ENCODE measurements at places on chromosomes 13 and 19.

GRCh38 chr13:90455823-90456222 lies 891.7 kb upstream of the MIR17HG start:
- DNase-seq: no peak
- H3K36me3 ChIP-seq: no peaks in the 10 kb centered on the region
- no peak overlapping the region for H3K4me3 ChIP-seq
- H3K27ac ChIP-seq: no peak overlapping the region
- H3K4me1 ChIP-seq: no peaks in the 10 kb centered on the region

DNA sequence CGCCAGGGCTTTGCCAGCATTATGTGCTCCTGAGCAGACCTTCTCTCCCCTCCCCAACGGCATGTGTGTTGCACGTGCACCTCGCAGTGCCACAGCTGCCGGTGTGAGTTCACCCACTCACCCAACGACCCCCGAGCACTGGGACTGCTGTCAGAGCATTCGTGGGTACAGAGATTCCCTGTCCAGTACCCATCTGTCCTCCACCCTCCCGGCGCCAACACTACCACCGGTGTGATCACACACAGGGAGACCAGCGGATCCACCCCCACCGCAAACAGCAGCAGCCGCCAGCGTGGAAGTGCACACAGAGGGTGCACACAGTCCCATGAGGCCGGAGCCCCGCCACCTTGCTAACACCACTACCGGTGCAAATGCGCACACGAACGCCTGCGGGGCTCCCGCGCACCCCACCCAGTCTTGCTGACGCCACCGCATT lies 15.9 kb downstream of the LILRA1 start:
- H3K27ac ChIP-seq: no peak overlapping the region
- peaks cover 14% of the 10 kb centered on the region for H3K27me3 ChIP-seq
- H3K36me3 ChIP-seq: peaks cover 2% of the 10 kb centered on the region
- no peaks in the 10 kb centered on the region for H3K4me1 ChIP-seq

GRCh38 chr13:110367620-110368019 lies 60.5 kb downstream of the COL4A2 start:
- peaks cover 25% of the 10 kb centered on the region for H3K27me3 ChIP-seq
- H3K4me3 ChIP-seq: no peak overlapping the region
- no peak overlapping the region for H3K27ac ChIP-seq
- DNase-seq: no peak

GRCh38 chr19:20371911-20372310 lies 193.7 kb downstream of the ZNF737 start:
- H3K27ac ChIP-seq: no peak overlapping the region
- peaks cover 6% of the 10 kb centered on the region for H3K27me3 ChIP-seq
- no peak overlapping the region for H3K4me3 ChIP-seq
- H3K36me3 ChIP-seq: peaks cover 5% of the 10 kb centered on the region
- H3K4me1 ChIP-seq: peaks cover 5% of the 10 kb centered on the region
- DNase-seq: no peak

DNA sequence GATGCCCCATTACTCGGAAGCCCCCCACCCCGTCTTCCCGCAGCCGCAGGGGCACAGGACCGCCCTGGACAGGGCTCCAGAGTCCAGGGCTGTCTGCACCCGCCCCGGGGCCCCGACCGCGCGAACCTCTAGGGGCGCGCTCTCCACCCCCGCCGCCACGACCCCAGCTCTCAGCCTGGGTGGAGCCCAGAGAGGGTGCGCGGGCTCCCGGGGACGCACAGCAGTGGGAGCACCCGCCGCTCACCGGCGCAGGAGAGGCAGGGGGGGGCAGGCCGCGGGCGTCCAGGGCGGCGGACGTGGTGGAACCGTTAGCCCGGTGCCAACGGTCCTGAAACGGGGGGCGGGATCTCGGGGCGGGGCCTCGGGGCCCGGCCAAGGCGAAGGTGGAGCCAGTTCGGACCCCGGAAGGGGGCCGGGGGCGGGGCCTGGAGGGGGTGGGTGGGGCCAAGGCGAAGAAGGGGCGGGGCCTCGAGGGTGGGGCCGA lies at the start of gene ATP8B3:
Gene ATP8B3 (minus strand): TSS at position 335 of the 484 bp plus-strand sequence. CDS start 540 bp downstream, outside the sequence.
- no peaks in the 10 kb centered on the region for H3K27me3 ChIP-seq
- no peak for DNase-seq
- peaks cover 17% of the 10 kb centered on the region for H3K4me1 ChIP-seq
- peak within 1 kb of the TSS; percentile 43 for H3K27ac ChIP-seq
- H3K36me3 ChIP-seq: no peaks in the 10 kb centered on the region
- peak within 1 kb of the TSS; percentile 95 for H3K4me3 ChIP-seq

- H3K27ac ChIP-seq: peak overlapping the region; percentile 29
- no peaks in the 10 kb centered on the region for H3K36me3 ChIP-seq
- H3K27me3 ChIP-seq: no peaks in the 10 kb centered on the region
- H3K4me3 ChIP-seq: peak overlapping the region; percentile 89
These were observed 9.6 kb downstream of the GIPR start for GRCh38 chr19:45677351-45678230.

DNA sequence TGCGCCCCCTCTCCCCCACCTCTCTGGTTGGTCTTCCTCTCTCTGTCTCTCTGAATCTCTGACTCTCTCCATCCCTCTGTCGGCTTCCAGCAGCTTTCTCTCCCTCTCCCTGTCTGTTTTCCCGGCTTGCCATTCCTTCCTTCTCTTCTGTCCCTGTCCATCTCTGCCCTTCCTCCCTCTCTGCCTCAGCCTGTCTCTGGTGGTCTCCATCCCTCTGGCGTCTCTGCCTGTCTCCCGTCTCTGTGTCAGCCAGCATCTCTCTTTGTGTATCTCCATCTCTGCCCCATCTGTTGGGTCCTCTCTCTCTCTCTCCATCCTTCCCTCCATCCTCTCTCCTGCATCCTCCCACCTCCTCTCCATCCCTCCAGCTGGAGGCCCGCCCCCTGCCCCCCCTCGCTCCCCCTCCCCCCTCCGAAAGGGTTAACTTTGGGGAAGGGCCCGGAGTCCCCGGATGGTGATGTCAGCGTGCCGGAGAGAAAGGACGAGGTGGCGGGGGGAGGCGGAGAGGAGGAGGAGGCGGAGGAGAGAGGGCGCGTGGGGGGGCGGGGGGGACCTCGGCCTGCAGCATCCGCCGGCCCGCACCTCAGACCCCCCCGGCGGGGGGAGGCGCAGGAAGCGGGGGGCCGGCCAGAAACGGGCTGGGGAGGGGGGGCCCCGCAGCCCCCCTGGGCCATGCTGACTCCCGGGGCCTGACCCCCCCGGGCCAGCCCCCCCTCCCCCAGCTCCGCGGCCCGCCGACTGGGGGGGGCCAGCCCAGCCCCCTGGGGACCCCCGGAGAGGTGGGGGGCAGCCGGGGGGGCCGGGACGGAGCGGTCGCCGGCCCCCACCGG lies at the start of gene BRSK1:
Gene BRSK1 (plus strand): TSS at position 450 of the 830 bp plus-strand sequence. CDS start 446 bp downstream, outside the sequence.
- H3K36me3 ChIP-seq: peaks cover 2% of the 10 kb centered on the region
- DNase-seq: peak; percentile 54
- peaks cover 7% of the 10 kb centered on the region for H3K27me3 ChIP-seq
- peak within 1 kb of the TSS; percentile 56 for H3K27ac ChIP-seq
- peaks cover 34% of the 10 kb centered on the region for H3K4me1 ChIP-seq

DNA sequence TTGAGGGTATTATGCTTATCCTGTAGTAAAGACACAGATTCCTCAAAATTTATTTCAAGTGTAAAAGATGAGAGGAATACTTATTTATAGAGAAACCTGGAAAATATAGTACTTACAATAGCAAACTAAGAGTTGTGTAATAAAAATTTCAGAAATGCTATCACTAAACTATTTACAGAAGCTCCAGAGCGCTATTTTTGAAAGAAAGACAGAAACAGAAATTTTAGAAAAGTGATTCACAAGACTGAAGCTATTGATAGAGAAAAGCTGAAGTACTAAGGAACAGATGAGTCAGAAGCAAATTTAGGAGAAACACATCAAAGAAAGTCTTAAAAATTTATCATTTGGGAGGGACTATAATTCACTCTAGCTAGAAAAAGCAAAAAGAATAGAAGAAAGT lies 1174.2 kb downstream of the DIAPH3 start:
- no peak overlapping the region for H3K4me3 ChIP-seq
- DNase-seq: no peak
- no peak overlapping the region for H3K27ac ChIP-seq
- H3K4me1 ChIP-seq: no peaks in the 10 kb centered on the region
- peaks cover 4% of the 10 kb centered on the region for H3K36me3 ChIP-seq

DNA sequence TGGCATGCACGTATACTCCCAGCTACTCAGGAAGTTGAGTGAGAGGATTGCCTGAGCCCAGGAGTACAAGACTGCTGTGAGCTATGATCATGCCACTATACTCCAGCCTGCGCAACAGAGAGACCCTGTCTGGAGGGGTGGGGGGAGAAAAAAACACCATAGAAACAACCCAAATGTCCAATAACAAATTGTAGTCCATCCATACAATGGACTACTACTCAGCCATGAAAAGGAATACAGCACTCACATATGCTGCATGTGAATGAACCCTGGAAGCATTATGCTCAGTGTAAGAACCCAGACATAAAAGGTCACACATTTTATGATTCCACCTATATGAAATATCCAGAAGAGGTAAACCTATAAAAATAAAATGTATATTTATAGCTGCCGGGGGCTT lies 42.3 kb downstream of the CD320 start:
- no peaks in the 10 kb centered on the region for H3K36me3 ChIP-seq
- H3K27ac ChIP-seq: no peak overlapping the region
- no peak overlapping the region for H3K4me3 ChIP-seq
- H3K27me3 ChIP-seq: no peaks in the 10 kb centered on the region
- peaks cover 17% of the 10 kb centered on the region for H3K4me1 ChIP-seq

DNA sequence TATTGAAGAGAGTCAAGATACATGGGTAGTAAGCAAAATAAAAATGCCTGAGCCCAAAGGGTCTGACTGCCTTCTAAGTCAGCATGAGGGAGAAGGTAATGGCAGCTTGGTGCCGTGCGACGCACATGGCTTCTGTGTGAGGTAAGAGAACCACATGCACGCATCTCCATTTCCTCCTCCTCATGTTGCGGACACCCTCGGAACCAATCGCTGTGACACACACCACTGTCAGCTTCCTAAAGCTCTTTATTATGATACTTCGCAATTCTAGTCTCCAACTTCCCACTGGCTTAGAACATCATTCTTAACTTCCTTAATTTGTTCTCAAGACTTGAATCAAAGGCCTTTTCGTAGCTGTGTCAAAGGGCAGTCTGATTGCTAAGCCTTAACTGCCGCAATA lies 170.1 kb downstream of the OXGR1 start:
- H3K36me3 ChIP-seq: no peaks in the 10 kb centered on the region
- DNase-seq: no peak
- no peaks in the 10 kb centered on the region for H3K27me3 ChIP-seq
- no peak overlapping the region for H3K4me3 ChIP-seq
- no peak overlapping the region for H3K27ac ChIP-seq

DNA sequence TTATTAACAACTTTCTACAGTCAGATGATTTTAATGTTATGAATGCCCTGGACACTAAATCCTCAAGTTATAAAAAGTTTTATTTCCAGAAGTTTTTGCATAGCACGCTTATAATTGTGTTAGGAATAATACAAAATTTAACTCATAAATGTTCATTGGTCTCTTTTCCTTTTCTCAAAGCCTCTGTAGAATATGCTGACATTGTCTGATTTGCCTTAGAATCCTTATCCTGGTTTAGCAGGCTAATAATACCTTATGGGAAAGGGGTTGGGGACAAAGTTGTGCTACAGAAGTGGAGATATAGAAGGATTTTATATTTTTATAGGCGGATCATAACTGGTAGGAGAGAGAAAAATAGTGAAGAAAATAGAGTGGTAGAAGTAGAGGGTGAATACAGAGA lies 1739.6 kb downstream of the OLFM4 start:
- DNase-seq: no peak
- no peaks in the 10 kb centered on the region for H3K36me3 ChIP-seq
- no peak overlapping the region for H3K27ac ChIP-seq
- H3K27me3 ChIP-seq: no peaks in the 10 kb centered on the region

DNA sequence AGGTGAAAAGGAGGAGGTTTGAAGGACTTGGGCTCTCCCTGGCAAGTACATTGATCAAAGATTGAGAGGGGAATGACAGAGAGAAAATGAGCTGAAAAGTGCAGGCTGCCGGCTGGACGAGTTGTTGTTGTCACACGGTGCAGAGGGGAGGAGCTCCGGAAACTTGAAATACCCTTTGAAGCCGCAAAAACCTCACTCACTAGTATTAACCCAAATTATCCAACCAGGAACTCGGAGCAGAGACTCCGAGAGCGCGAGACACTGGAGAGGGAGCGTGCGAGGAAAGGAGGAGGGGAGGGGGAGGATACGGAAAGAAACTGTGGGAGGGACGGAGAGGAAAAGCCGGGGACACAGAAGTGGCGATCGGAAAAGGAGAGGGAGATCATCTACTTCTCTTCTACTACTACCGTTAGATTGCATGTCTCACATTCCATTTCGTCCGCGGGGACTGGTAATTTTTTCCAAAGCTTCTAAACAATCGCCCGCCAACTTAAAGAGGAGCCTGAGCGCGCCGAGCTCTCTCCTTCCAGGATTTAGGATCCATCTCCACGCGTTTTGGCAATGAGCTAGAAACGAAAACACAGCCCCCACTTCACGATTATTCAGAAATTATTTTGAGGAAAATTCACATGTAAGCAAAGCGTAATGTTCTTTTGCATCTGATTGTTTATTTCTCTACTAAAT lies at the start of gene DACH1:
Gene DACH1 (minus strand): TSS at position 74 of the 684 bp plus-strand sequence.
- H3K4me1 ChIP-seq: peaks cover 22% of the 10 kb centered on the region
- H3K27ac ChIP-seq: no peak within 1 kb of the TSS
- DNase-seq: peak; percentile 13
- H3K36me3 ChIP-seq: peaks cover 4% of the 10 kb centered on the region

GRCh38 chr13:100315522-100315921 lies 226.6 kb downstream of the PCCA start:
- no peak overlapping the region for H3K27ac ChIP-seq
- H3K4me1 ChIP-seq: no peaks in the 10 kb centered on the region
- H3K4me3 ChIP-seq: no peak overlapping the region
- DNase-seq: no peak
- H3K27me3 ChIP-seq: no peaks in the 10 kb centered on the region

DNA sequence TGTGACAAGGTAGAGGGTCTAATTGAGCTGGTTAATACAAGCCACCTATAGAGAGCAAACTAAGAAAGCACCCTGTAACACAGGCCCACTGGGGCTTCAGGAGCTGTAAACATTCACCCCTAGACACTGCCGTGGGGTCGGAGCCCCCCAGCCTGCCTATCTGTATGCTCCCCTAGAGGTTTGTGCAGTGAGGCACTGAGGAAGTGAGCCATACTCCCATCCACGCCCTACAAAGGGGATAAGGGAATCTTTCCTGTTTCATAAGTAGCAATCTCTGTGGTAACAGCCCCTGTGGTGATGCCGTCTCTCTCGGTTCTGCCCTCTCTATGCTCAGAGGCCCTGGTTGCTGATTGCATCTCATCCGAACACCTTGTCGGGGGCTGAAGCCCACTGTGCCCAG lies 94.2 kb upstream of the GJB6 start:
- DNase-seq: no peak
- no peak overlapping the region for H3K4me3 ChIP-seq
- no peaks in the 10 kb centered on the region for H3K4me1 ChIP-seq
- no peaks in the 10 kb centered on the region for H3K27me3 ChIP-seq

GRCh38 chr19:36838784-36839324 lies 667 bp upstream of the ZNF790 start:
- no peak for DNase-seq
- no peaks in the 10 kb centered on the region for H3K27me3 ChIP-seq
- no peak overlapping the region for H3K4me3 ChIP-seq
- H3K36me3 ChIP-seq: peaks cover 47% of the 10 kb centered on the region
- H3K4me1 ChIP-seq: peaks cover 6% of the 10 kb centered on the region
- H3K27ac ChIP-seq: peak overlapping the region; percentile 96
